ENCODE measurements at places on chromosomes 2 and 18.

- DNase-seq: no peak
Observed at GRCh38 chr2:7014174-7014640, 97.0 kb downstream of the RNF144A start.

DNA sequence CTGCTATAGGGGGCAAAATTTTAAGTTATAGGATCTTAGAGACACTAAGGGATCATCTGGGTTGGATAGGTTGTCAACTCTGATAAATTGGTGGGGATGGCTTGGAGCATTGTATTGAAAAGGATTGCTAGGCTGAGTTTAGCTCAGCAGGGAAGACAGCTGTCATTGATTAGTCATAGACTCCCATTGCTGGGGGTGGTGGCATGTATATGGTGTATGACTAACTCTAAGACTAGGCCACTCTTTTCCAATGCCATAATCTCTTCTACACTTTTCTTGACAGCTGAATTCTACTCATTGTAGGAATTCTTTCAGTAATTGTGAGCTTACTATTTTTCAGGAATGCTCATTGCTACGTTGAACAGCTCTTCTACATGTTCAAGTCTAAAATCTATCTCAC lies 81.3 kb upstream of the PELI1 start:
- DNase-seq: no peak

DNA sequence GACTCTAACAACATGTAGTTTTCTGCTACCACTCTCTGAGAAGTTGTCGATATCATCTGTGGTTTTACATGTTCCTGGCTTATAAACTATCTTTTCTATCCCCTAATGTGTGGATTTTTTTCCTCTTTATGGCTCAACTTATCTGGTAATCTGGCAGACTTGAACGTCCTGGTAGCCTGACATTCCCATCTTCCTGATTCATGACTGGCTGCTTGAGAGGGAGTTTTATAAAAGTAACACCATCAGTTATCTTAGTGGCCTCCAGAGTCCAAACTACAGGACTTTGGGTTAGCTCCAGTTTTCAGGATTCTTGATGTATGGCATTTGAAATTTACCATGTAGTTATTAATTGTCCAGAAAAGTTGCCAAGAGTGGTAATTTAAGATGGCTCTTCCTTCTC lies 174.0 kb upstream of the GULP1 start:
- no peak for DNase-seq

- DNase-seq: no peak
Observed at GRCh38 chr2:102736110-102736409, 25.8 kb upstream of the TMEM182 start.

DNA sequence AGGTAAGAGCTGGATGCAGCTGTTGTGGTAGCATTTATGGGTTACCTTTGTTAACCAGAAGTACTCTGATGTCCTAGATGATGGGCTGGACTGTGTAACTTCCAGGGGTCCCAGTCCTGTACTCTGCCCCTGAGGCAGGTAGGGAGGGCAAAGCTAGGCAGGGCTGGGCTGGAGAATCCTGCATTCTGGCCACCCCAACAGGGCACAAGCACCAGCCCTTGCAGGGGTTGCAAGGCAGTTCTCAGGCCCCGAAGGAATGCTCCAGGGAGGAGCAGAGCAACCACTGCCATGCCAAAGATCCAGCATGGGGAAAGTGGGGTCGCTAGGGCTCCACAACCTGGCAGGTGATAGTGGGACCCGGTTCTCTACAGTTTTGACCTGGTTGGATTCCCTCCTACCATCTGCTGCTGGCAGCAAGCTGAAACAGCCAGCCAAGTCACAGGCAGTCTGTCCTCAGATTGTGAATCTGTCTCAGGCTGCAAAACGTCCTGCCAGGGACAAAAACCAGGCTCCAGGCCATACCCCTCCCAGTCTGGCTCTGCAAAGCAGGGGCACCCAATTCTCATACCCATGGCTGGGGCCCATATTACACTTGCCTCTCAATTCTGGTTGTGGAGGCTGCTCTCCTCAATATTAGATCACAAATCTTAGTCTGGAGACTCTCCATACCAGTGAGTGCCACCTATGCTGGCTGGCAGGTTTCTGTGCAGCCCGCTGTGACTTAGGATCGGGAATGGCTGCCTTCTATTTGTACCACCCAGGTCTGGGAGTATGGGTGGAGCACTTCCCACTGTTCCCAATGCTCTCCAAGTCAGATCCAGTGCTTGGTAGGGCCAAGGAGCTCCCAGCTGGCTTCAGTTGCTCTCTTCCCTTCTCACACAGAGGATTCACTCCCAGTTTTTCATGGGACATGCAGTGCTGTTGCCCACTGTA lies 61.1 kb downstream of the SMCHD1 start:
- no peak for DNase-seq

DNA sequence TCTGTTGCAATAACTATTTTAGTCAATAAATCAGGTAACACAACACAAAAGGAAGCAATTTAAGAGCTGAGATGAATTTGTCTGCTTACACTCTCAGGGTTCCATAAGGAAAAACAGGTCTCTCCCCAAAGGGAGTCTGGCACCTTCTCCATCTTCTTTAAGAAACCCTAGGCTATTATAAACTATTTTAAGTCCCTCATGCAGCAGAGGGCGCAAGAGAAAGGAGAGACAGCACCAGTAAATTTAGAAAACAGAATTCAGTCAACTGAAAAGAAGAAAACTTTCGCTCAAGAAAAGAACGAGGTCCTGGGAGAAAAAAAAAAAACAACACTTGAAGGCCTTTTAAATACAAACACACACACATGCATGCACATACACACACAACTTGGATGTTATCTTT lies 19.1 kb downstream of the SULT1C4 start:
- no peak for DNase-seq

DNA sequence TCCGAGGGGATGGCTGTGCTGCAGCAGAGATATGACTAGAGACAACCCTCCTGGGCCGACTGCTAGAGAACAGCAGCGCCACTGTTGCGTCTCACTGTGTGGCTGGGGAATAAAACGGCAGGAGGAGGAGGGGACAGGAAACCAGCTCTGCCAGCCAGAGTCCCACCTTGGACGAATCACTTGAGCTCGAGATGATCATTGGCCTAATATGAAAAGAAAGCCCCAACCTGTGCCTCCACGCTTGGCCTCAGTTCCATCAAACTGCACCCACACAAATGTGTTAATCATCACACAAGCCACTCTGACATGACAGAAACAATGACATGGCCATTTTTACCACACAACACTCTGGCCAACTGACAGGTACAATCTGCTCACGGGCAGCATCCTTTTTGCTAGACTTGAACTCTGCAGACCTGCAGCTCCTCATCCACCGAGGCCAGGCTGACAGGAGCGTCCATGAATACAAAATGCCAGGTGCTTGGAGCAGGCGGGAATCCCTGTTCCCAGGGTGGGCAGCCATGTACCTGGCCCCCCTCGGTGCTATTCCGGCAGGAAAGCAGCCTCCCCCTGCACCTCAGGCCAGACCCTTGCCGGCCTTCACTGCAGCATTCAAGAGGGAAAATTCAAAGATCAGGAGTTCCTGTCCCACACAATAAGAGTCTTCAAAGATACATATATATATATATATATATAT lies 52.3 kb downstream of the PARD6G start:
- no peak for DNase-seq

- DNase-seq: no peak
Observed at GRCh38 chr2:88967844-88968243, 276.4 kb downstream of the RPIA start.

GRCh38 chr2:127330753-127331152 lies 36.8 kb upstream of the ERCC3 start:
- DNase-seq: no peak

GRCh38 chr2:96389736-96390135 lies 54.2 kb downstream of the NCAPH start:
- no peak for DNase-seq

GRCh38 chr2:165560377-165560988 lies 91.0 kb downstream of the CSRNP3 start:
- DNase-seq: no peak

GRCh38 chr2:232637866-232638583 lies 4.6 kb downstream of the EFHD1 start:
- DNase-seq: no peak

GRCh38 chr2:122515731-122516290 lies 760.4 kb downstream of the TSN start:
- DNase-seq: no peak

DNA sequence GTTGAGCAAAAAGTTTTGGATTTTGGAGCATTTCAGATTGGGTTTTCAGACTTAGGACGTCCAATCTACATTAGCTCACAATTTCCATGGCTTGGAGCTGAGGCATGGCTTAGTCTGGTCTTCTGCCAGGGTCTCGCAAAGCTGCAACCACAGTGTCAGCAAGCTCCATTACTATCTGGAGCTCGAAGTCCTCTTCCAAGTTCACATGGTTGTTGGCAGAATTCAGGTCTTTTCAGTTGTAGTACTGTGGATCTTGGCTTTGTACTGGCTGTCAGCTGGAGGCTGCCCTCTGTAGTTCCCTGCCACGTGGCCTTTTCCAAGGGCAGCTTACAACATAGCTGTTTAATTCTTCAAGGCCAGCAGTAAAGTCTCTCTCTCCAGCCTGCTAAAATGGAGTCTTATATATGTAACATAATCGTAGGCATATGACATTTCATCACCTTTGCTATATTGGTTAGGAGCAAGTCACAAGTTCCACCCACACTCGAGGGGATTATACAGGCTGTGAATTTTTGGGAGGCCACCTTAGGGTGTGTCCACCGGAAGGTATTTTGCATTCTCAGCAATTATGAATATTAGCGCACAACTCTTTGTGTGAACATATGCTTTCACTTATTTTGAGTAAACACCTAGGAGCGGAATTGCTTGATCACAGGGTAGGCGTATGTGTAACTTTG lies 41.5 kb upstream of the EPC2 start:
- DNase-seq: no peak

DNA sequence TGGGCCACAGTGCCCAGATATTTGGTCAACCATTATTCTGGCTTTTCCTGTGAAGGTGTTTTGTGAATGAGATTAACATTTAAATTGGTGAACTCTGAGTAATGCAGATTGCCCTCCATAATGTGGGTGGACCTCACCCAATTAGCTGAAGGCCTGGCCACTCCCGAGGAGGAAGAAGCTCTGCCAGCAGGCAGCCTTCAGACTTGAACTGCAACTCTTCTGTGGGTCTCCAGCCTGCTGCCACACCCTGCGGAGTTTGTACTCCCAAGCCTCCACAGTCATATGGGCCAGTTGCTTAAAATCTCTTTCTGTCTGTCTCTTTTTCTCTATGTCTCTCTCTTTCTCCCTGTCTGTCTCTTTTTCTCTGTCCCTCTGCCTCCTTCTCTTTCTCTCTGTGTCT lies 262.7 kb downstream of the MYCN start:
- no peak for DNase-seq

- no peak for DNase-seq
Observed at GRCh38 chr2:45497355-45497754, 113.7 kb downstream of the SRBD1 start.

GRCh38 chr2:43038034-43038695 lies 188.2 kb downstream of the ZFP36L2 start:
- no peak for DNase-seq

DNA sequence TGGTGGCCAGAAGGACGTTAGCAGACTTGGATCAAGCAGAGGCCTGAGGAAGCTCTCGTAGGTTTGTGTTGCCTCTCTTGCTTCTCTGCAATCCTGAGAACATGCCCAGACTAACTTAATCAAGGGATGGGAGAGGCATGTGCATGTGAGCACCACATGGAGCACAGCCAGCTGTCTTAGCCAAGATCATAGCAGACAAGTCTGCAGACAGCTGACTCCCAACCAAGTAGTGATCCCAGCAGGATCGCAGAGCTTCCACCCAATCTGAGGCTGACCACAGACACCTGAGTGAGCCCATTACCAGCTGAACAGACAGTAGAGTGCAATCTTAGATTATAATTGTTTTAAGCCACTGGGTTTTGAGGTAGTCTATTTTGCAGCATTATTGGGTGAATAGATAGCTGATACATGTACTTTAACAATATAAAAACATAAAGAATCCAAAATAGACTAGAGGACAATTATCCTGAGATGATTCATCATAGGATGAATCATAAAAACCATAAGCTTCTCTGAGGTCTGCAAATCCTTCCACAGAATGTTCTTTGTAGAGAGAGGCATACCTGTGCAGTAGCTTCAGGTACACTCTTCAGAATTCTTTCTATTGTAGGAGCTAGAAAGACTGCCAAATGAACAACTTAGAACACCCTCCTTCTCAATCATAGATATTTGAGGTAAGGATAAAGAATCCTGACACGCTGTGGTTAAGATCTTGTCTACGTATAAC lies 25.2 kb upstream of the FAM110C start:
- DNase-seq: no peak

DNA sequence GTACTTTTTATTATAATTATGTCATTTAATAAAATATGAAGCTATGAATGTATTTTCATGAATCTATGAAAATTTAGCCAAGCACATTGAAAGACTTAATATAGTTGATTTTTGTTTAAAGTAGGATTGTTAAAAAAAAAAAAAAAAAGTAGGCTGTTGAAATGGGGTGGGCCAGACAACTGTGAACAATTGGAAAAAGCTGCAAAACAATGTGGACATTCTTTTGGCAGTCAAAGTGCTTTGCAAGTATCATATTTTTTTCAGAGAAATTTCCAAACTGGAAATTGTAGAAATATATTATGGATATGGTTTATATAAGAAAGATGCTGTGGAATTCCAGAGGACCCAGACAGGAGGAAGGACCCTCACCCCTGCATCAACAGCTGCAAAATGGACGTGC lies 82.1 kb downstream of the ETAA1 start:
- no peak for DNase-seq

DNA sequence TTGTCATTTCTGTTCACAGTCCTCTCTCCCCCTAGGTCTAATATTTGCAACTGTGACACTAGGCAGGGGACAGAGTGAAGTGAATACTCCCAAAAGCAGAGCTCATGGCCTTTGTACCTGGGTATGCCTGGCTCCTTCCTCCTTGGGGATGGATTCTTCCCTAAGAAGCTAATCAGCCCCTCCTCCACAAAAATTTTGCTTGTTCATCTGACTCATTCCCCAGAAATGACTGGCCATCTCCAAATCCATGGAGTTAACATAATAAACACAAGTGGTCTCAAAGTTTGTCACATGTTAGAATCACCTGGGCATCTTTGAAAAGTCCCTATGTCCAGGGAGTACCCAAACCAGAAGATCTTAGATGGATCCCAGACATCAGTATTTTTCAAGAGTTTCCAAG lies 65.3 kb downstream of the SUCLG1 start:
- DNase-seq: no peak

All from NCI-H1092 (cell line).